Pericardium fibroblast (primary cell): ENCODE measurements at places on chromosomes 4 and X. TPM values are rescaled to one million over a fixed set of nuclear protein-coding genes. Genes with fewer than 3 reads are reported as not detected.

Gene RGN
- not detected in 2 replicates for total RNA-seq

Gene HPF1
- 20.2 and 26.1 TPM in 2 replicates for total RNA-seq

Gene SUPT20HL1
- total RNA-seq, result not detected in 2 replicates

Gene TMPRSS11D
- total RNA-seq, result not detected in 2 replicates

Gene LRAT
- under 0.01 and 0.12 TPM in 2 replicates for total RNA-seq

Gene EDA
- 3.1 and 4.1 TPM in 2 replicates for total RNA-seq

Gene CCDC158
- under 0.01 TPM in 2 replicates for total RNA-seq

Gene TSPAN6
- total RNA-seq, result 25.4 and 27.8 TPM in 2 replicates

Gene EGFL6
- total RNA-seq, result 0.82 TPM in 1 of 2 replicates, not detected in the other

Gene CD38
- total RNA-seq, result not detected in 2 replicates

Gene CENPVL1
- total RNA-seq, result not detected in 2 replicates

Gene DCLK2
- 1.8 and 2.2 TPM in 2 replicates for total RNA-seq

Gene MFSD8
- total RNA-seq, result 5.6 and 11.7 TPM in 2 replicates

Gene CSAG3
- not detected in 2 replicates for total RNA-seq
